Sigmoid colon (tissue), 7 donors: ENCODE measurements at places on chromosomes 2 and 18. TPM values are rescaled to one million over a fixed set of nuclear protein-coding genes. Genes with fewer than 3 reads are reported as not detected.

DNA sequence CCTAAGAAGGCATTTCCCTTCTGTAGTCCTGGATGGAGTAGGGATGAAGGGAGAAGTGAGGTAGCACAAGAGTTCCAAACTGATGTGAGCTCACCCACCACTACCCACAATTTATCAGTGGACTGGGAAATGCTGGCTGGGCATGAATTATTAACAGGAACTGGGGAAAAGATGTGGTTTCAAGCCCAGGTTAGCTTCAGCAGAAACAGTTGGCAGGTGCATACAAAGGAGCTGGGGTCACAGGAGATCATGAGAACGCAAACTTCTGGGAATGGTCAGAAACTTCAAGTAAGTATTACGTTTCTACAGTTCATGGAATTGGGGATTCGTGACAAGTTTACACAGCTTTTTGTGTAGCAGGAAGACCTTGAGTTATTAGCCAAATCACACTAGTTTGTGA lies 5.4 kb downstream of the CCDC141 start:
- DNase-seq, result no peak

GRCh38 chr18:77486985-77487384 lies 237.3 kb downstream of the GALR1 start:
- no peak for DNase-seq

- DNase-seq, result no peak
Observed at GRCh38 chr18:33627114-33627513, 49.1 kb downstream of the ASXL3 start.

DNA sequence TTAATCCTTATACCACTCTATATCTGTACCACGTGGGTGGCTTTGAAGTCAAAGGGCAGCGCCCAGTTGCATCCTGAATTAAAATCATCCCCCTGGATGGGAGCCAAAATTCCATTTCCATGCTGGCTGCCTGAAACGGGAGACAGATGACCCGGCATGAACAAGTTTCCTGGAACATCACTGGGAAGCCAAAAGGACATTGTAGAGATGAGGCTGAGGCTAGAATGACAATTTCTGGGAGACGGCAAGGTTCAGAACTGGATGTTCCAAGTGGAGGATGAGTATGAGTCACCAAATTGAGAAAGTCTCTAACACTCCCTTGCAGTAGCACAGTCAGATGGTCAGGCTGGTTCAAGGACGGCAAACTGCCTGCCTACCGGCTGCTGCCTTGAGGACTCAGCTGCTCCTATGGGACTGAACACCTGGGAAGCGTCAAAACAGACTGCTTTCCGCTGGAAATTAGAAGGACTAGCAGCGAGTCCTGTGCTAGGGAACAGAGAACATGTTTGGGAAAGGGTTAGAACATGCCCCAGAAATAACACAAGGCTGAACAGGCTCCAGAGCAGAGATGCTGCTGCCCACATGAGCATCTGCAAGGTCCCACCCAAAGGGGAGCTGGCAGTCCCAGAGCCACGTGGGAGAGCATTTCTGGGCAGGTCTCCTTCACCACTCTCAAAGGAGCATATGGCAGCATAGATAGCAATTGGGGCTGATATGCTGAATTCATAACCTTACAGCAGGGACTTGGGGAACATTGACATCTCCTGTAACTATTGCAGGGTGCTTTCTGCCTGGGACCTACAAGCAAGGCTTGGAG lies 32.0 kb downstream of the YPEL5 start:
- DNase-seq, result peak; percentile 92

- no peak for DNase-seq
Observed at GRCh38 chr2:25089605-25090315, 47.9 kb downstream of the EFR3B start.

- no peak for DNase-seq
Observed at GRCh38 chr2:137316075-137316474, 550.7 kb downstream of the THSD7B start.

GRCh38 chr18:35506024-35506712 lies 8.4 kb upstream of the INO80C start:
- no peak for DNase-seq

DNA sequence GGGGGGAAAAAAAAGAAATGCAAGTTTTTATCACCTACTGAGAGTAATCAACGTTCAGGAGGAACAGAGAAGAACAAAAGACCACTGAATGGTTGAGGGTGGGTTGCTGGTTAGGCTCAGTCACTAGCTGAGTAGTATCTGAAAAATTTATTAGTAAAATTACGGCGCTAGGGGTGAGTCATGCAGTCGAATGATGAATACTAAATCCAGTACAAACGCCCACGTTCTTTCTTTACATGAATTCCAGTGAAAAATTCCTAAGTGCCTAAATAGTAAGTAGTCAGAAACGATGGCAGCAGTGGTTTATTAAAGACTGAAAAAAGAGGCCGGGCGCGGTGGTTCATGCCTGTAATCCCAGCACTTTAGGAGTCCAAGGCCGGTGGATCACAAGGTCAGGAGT lies 52.0 kb downstream of the TEKT4 start:
- no peak for DNase-seq

GRCh38 chr2:195763866-195764265 lies 106.8 kb downstream of the SLC39A10 start:
- DNase-seq, result no peak

GRCh38 chr2:1567556-1568344 lies 154.5 kb downstream of the TPO start:
- DNase-seq, result no peak

DNA sequence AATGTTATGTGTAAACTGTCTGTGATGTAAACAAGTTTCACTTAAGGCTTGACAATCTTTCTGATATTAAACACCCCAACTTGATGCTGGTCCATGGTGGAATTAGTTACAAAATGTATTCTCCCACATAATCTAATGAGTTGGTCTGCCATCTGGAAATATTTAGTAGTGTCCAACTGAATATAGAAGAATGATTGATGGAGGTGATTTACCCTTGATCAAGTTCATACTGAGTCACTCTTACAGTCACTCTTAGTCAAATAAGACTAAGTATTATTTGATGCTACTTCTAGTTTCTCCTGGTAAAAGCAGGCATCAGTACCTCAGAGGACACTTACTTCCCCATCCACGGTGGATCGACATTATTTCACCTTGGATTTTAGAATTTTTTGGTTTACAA lies 198.1 kb downstream of the SATB2 start:
- no peak for DNase-seq

GRCh38 chr2:8137801-8138200 lies 544.1 kb upstream of the ID2 start:
- no peak for DNase-seq

Gene OSR1
- 22.8 TPM for total RNA-seq

Gene PTPN4
- total RNA-seq, result 21.7 TPM

Gene RAX
- not detected for total RNA-seq

Gene SCN1A
- 0.36 TPM for total RNA-seq

Gene MSH6
- total RNA-seq, result 41.3 TPM

Gene MLPH
- total RNA-seq, result 3.5 TPM
